ENCODE measurements at places on chromosomes 2 and 18.

GRCh38 chr2:185208261-185208660 lies 530.3 kb upstream of the FSIP2 start:
- DNase-seq = peak; percentile 60

DNA sequence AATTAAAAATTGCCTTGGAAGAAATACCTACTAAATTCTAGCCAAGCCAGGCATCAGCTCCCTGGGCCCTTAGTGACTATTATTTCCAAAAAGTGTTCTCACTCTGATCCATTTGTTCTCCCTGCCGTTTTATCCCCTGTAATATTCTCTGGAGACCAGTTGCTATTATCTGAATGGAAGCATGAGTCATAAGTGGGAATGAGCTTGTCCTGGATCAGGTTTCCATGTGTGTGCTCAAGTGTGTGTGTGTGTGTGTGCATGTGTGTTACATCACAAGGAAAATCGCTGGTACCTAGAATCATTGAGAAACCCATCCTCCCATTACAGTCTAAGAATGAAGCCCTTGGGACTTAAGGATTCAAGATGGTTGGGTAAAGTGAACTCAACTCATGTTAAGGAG lies 130.3 kb upstream of the CXCR4 start:
- no peak for DNase-seq

DNA sequence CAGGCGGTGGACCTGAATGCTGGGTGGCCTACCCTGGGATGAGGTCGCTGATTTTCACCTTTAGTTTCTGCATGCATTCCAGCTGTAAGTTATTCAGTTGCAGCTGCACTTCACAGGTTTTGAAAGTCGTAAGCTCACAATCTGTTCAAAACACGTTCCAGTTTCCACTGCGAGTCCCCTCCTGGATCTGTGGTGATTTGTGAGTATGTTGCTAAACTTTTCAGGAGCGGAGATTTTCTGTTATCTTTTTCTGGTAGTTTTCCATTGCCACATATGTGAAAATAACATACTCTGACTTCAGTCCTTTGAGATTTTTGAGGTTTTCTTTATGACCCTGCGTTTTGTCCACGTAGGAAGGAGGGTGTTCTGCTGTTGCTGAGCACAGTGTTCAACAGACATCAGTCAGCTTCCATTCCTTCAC lies 102.1 kb downstream of the SNTG2 start:
- no peak for DNase-seq

GRCh38 chr2:152638056-152638455 lies 79.2 kb downstream of the PRPF40A start:
- no peak for DNase-seq

DNA sequence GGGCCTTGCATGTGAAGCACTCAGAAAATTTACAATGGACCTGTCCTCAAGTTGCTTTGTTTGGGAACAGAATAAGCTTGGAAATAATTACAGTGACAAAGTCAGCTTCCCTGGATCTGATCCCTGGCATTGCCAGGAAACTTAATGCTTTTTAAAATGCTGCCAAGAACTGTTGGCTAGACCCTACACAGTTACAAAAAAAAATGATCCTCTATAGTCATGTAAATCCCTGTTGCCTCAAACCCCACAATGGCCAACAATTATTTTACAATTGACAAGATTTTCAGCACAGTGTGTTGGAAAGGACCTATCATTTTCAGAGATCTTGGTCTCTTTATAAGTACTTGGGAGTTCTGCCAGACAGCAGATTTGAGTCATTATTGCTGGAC lies 470.4 kb upstream of the ACVR2A start:
- DNase-seq = no peak

DNA sequence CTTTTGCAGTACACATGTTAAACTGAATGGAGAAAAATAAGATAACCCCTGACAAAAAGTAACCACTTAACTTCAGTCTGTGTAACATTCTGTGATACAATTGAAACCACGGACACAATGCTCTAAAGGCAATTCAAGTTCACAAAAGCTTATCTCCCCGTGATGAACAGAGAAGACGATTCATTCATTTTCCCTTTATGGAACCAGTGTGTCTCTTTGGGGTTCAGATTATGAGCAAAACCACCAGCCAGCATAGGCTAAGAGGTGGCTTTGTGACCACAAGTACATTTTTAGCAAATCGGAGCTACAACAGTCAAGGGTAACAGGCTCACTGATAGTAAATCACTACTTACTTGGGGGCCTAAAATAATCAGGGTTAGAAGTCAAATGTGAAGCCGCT lies 120.6 kb upstream of the SMAD7 start:
- no peak for DNase-seq

DNA sequence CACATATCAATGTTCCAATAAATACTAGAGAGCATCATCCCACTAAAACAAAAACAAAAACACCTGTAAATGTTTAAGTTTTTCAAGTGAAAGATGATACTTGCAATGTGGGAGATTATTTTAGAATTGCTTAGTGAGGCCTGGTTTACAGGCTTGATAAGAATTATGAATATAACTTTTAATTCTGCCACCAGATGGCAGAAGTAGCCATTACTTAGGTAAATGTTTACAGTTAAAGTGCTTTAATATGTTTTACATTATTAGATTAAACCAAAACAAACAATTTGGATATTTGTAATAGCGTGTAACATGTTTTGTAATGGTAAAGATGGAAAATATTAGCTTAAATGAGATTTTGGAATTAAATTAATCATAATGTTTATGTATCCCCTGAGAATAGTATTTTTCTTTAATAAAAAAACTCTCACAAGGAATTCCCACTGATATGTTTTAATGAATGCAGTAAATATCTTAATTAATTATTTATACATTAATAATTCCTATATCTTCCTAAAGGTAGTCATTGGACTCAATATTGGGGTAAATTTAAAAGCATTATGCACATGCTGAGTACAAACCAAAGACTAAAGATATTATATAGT lies 522.0 kb downstream of the SPAG16 start:
- no peak for DNase-seq

- peak; percentile 46 for DNase-seq
Observed at GRCh38 chr2:131105950-131106801, 1.0 kb downstream of the PLEKHB2 start.

- DNase-seq = peak; percentile 1
Observed at GRCh38 chr2:6973895-6974545, 56.8 kb downstream of the RNF144A start.

DNA sequence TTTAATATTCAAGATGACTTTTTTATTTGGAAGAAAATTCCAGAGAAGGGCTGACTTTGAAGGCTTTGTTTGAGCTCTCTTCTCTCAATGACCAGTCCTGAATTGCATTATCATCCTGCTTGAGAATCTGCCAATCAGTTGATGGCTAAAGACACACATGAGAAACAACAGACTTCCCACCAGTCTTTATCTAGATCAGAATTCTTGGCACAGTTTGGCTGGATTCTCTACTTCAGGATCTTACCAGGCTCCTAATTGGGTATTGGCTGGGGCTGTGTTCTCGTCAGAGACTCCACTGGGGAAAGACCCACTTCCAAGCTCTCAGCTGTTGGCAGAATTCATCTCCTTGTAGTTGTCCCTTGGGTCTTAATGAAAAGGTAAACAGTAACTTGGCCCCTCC lies 86.0 kb downstream of the WDSUB1 start:
- DNase-seq = no peak

DNA sequence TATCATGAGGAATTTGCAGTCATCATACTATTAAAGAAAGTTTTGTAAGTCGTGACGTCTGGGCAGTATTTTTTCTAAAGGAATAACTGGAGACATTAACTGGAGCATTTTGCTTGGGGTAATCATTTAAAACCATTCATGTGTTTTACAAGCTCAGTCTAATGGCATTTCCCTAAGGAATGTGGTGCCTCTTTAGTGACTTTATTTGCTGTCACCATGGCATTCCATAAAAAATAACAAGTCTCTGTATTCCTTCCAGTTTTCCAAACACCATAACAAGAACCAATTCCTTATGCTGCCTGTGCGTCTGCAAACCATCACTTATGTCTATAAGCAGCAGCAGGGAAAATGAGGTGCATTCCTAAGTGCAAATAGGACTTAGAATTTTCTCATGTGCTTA lies 82.8 kb downstream of the EPB41L3 start:
- DNase-seq = no peak

GRCh38 chr2:98374286-98374685 lies 28.0 kb downstream of the CNGA3 start:
- no peak for DNase-seq

DNA sequence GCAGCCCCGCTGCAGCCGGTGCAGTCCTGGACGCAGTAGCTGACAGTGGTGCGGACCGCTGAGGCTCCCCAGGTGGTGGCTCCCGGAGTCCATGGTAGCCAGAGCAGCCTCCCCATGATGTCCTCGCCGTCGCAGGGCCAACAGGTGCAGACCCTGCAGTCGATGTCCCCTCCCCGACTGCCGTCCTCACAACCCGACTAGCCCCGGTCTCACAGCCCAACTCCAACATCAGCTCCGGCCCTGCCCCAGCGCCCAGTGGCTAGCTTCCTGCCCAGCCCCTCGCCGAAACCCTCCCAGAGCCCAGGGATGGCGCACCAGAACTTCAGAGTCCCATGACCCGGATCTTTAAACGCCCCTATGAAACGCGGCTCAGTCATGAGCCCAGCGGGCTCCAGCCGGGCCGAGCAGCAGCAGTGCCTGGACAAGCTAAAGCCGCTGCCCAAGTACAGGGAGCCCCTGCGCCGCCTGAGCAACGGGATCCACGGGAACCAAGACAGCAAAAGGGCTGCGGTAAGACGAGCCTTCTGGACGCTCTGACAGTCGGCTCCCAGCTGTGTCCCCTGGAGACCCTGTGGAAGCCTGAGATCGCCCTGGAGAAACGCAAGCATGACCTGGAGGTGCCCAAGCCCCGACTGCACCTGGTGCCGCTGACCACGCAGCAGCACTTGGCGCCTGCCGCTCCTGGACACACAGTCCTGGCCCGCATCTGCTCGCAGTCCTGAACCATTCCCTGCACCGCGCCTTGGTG lies 53.8 kb upstream of the TUBA3E start:
- no peak for DNase-seq

GRCh38 chr18:61400716-61401115 lies 67.5 kb downstream of the CDH20 start:
- DNase-seq = no peak

DNA sequence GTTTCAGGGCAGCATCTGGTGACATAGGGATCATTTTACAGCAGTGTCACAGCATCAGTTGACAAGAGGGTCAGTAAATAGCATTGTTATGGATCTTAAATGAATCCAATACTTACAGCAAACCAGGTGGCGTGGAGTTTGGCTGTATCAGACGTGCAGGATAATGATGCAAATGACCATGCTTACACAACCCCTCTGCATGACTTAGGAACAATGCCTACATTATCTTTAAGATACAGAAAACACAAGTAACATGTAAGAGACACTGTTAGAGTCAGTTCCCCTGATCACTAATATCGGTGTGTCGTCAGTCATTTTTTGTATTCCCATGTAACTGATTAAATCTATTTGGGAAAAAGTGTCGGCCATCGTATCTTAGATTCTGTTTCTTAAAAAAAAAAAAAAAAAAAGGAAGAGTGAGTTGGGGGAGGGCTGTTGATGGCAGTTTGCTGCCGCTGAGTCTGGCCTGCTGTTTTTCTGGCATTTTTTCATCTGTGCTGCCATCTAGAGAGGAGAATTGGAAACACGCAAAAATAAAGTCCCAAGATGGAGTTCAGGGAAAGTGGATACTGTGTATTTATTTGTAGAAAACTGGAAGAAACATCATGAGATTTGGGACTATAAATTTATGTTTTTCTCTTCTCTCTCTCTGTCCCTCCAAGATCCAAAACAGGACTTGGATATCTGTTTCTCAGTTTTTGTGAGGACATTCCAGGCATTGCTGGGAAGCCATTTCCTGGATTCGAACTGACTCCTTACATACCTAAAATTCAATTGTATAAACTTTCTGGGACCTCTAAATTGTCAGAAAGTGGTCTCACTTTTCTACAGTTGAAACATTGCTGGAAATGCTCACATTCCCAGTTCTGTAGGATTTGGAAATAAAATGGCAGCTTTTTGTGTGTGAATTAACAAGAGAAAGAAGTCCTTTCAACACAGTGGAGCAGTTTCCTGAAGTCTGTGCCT lies 60.3 kb upstream of the AGPS start:
- no peak for DNase-seq

- no peak for DNase-seq
Observed at GRCh38 chr2:79159653-79160052, at the start of gene REG3A. REG3A (minus strand) TSS chr2:79159753; CDS start chr2:79159405, 348 bp downstream.

- no peak for DNase-seq
Observed at GRCh38 chr2:173990970-173991819, 26.0 kb upstream of the SP3 start.

GRCh38 chr2:174282441-174282840 lies 34.1 kb upstream of the OLA1 start:
- DNase-seq = no peak

- DNase-seq = no peak
Observed at GRCh38 chr2:50513724-50514123, 518.2 kb downstream of the NRXN1 start.

DNA sequence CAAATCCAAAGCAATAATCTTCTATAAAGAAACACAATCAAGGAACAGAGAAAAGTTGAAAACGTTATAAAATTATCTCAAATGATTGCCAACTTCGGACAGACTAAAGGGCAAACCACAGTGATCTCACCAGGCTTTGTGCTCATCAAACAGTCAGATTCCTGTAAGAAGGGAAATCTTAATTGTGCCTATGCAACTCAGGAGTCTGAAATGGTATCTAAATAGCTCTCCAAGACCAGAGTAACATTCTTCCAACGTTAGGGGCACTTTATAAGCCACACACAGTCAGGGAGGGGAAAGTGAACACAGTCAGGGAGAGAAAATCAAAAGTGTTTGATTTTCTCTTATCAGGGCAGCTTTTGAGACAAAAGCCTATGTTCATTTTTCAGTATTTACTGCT lies 29.4 kb downstream of the PLEKHM3 start:
- DNase-seq = no peak

DNA sequence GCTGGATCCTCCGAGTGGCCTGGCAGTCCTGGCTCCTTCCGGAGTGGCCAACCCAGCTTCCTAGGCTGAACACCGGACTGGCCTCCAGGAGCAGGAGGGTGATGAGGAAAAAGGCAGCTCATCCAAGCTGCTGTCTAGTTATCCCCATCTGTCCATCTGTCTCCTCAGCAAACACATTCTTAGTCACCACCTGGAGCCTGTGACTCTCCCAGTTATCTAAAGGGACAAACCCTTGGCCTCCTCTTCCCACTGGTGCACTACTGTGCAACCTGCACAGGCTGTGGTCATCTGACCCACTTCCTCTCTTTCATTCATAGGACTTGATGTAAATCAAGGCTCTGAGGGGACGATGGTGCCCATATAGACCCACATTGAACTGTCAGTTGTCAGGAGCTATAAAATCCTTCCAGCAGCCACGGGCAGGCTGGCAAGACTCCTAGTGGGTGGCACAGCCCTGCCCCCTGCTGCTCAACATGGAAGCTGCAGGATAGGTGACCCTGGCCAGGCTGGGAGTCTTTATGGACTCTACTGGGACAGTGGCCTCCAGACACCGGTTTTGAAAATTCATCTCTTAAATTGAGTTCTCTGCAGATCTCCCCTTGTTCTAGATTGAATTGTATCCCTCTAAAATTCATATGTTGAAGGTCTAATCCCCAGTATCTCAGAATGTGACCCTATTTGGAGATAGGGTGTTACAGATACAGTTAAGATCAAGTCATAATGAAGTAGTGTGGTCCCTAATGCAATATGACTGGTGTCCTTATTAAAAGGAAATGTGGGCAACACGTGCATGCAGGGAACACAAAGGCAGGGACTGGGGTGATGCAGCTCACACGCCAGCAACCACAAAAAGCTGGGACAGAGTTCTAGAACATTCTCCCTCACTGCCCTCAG lies 29.3 kb upstream of the DUSP2 start:
- DNase-seq = peak; percentile 84

GRCh38 chr2:8036366-8036765 lies 645.5 kb upstream of the ID2 start:
- DNase-seq = no peak

All from ecto neural progenitor cell (in vitro differentiated cells).